ENCODE measurements at places on chromosomes 3 and 15.

DNA sequence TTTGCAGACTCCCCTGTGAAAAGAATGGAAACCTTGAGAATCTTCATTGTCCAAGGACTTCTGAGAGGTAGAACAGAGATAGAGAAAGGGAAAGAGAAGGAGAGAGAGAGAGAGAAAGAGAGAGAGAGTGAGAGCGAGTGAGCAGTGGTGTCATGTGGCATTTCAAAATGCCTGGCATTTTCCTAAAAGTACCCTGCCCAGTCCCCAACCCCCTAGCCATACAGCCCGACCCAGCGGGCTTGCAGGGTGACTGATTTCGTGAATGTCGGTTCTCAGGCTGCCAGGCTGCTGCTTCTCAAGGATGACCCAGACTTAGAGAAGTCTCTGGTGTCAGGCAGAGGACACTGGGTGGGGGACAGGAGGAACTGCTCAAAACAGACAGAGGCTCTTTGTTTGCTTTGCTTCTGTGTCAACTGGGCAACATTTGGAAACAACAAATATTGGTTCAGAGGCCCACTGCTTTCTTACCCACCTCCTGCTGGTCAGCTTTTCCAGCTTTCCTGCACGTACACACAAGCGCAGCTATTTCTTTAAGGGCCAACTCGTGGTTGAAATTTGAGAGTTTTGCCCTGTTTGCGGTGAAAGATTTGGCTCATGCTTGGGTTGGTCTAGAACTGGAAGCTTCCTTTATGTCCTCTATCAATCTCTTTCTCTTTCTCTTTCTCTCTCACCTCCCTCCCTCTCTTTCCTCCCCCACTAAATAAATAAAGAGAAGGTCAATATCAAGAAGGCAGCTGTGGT lies 3.7 kb upstream of the TF start:
- peak; percentile 14 for DNase-seq

GRCh38 chr15:58535894-58536293 lies 104.1 kb downstream of the LIPC start:
- no peak for DNase-seq

DNA sequence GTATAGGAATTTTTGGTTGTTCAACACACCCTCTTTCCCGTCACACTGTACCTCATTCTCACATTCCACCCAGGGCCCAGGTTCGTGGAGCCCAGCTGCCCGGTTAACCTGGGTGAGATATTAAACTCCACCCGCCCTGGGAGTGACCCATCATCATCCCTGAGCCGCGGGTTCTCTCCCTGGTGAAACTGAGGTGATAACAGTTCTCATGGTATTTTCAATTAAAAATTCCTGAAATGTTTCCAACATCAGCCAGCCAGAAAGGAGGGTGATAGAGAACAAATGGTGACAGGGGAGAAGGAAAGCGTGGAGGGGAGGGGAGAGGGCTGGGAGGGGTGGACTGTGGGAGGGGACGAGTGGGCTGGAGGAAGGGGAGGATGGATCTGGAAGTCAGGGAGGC lies 148.8 kb downstream of the ALDH1A2 start:
- no peak for DNase-seq

GRCh38 chr3:2822611-2823010 lies 287.6 kb downstream of the IL5RA start:
- no peak for DNase-seq

- no peak for DNase-seq
Observed at GRCh38 chr3:195543500-195544229, 540 bp upstream of the PPP1R2 start.

- no peak for DNase-seq
Observed at GRCh38 chr15:69522361-69522760, 69.7 kb downstream of the RPLP1 start.

- DNase-seq, result no peak
Observed at GRCh38 chr3:183287301-183287971, 34.4 kb downstream of the B3GNT5 start.

DNA sequence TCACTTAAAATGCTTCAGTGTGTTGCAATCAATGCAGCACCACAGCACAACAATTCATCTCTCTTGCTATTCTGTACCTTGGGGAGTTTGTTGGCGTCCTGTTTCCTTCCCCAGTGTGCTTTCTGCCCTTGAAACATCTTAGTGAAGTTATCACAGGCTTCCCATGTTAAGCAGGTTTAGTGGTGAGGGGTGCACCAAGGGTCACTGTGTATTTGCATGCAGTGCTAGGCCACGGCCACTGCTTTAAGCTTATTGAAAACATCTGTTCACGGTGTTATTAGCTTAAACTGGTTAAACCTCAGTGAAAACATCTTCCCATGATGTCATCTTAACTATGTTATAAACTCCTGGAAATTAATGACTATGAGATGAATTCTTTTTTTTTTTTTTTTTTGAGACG lies 217.3 kb upstream of the GOLIM4 start:
- no peak for DNase-seq

GRCh38 chr3:38738630-38739395 lies 77.2 kb downstream of the SCN10A start:
- peak; percentile 67 for DNase-seq

DNA sequence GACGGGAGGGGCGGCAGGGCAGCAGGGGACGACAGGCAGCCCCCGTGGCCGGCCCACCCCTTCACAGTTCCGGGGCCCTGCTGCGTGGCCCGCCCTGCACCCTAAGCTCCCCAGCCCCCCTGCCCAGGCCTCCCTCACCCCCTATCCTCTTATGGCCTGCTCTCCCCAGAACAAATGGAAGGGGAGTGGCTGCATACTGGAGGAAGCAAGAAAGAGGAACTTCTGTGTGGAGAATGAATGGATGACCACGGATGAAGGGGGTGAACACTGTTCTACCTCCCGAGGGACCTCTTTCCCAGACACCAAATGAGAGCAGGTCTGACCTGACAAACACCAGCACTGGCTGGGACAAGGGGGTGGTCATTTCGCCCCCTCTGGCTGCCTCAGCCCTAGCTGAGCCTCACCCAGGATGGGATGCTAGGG lies 25.0 kb downstream of the SEC61A1 start:
- DNase-seq, result peak; percentile 62

GRCh38 chr15:50055332-50055731 lies 63.7 kb downstream of the ATP8B4 start:
- no peak for DNase-seq

DNA sequence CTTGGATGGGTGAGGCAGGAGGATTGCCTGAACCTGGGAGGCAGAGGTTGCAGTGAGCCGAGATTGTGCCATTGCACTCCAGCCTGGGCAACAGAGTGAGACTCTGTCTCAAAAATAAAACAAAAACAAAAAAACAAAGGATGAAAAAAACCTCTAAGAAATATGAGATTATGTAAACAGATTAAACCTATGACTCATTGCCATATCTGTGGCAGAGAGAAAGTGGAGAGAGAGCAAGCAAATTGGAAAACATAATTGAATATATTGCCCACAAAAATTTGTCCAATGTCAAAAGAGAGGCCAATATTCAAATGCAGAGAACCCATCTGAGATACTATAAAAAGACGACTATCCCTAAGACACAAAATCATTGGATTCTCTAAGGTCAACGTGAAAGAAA lies 1106.0 kb downstream of the OTOL1 start:
- DNase-seq, result no peak

GRCh38 chr3:179750720-179751328 lies 98.0 kb downstream of the USP13 start:
- DNase-seq, result peak; percentile 59

GRCh38 chr3:49639551-49639950 lies 34.6 kb upstream of the APEH start:
- DNase-seq, result no peak

- DNase-seq, result no peak
Observed at GRCh38 chr15:78691167-78691850, 50.3 kb upstream of the CHRNB4 start.

- DNase-seq, result peak; percentile 7
Observed at GRCh38 chr15:43625106-43625505, 6.5 kb upstream of the STRC start.

GRCh38 chr3:128714887-128715491 lies 11.0 kb upstream of the RAB7A start:
- DNase-seq, result peak; percentile 80

DNA sequence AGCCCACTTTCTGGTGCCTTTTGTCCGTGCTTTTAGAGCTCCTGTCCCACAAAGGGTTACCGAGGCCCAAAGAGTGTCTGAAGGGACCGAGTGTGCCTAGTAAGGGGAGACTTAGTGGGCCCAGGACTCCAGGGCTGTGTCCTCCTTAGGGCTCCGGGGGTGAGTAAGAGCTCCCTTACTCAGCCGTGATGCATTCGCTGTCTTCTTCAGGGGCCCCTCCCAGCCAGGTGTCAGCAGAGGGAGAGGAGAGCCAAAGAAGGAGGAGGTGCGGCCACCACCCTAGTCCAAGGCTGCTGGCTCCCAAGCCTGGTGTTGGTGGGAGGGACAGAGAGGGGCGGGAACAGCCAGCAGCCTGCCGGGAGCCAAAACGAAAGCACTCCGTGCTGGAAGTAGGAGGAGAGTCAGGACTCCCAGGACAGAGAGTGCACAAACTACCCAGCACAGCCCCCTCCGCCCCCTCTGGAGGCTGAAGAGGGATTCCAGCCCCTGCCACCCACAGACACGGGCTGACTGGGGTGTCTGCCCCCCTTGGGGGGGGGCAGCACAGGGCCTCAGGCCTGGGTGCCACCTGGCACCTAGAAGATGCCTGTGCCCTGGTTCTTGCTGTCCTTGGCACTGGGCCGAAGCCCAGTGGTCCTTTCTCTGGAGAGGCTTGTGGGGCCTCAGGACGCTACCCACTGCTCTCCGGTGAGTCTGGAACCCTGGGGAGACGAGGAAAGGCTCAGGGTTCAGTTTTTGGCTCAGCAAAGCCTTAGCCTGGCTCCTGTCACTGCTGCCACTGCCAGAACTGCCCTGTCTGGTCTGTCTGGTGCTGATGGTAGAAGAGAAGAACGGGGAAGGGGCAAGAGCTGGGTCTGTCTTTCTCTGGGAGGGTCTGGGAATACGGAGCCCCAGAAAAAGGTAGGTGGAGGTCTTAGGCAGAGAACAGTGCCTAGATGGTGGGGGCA lies at the start of gene IL17RC:
IL17RC (plus strand) TSS at position 365 of the 947 bp plus-strand sequence; CDS start at position 583, 218 bp downstream.
- peak; percentile 84 for DNase-seq

DNA sequence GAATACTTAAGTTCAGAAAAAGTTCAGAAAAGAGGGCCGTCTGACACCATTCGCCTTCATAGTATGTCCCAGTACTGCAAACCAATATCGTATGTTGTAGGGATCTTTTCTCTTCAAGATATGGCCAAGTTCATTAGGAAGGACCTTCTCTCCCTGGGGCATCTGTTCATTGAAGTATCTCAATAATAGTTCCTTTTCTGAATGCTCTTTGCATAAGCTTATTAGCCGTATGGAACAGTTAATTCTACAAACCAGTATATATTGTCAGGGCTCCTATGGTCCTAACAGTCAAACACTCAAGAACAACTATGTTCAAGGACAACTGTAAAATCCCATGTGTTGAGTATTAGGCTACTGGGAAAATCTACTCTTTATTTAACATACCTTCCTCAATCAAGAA lies 203.1 kb downstream of the KLHL25 start:
- DNase-seq, result no peak

DNA sequence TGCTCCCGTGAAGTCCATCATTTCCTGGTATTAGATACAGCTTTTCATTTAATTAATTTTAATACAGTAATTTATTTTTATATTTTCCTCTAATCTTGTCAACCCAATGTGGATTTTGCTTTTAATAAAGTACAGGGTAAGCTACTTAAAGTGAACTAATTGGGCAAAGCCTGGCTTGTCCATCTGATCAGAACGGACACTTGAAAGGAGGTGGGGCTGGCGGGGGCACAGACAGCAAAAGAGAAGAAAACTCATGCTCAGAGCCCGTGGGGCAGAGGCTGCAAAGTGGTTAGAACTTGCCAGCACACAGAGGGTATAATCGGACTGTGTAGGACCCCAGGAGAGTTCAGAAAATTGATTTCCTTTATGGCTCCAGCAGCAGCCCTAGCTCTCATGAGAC lies 443.1 kb upstream of the MDFIC2 start:
- no peak for DNase-seq

DNA sequence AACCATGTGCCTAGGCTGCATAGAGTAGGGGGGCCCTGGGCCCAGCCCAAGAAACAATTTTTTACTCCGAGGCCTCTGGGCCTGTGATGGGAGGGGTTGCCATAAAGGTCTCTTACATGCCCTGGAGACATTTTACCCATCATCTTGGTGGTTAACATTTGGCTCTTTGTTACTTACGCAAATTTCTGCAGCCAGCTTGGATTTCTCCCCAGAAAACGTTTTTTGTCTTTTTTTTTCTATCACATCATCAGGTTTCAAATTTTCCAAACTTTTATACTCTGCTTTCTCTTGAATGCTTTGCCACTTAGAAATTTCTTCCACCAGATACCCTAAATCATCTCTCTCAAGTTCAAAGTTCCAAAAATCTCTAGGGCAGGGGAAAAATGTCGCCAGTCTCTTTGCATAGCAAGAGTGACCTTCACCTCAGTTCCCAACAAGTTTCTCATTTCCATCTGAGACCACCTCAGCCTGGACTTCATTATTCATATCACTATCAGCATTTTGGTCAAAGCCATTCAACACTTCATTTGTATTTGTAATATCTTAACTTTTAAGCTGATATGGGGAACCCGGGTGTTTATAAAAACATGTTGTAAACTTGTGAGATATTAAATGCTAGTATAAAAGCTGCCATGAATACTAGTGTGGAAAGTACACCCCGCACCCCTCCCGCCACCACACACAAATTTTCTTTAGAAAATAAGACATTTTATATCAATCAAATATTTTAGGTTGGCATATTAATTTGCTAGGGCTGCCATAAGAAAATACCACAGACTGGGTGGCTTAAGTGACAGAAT lies 56.0 kb upstream of the PLSCR4 start:
- no peak for DNase-seq
